ENCODE measurements at places on chromosomes 6 and 20.

DNA sequence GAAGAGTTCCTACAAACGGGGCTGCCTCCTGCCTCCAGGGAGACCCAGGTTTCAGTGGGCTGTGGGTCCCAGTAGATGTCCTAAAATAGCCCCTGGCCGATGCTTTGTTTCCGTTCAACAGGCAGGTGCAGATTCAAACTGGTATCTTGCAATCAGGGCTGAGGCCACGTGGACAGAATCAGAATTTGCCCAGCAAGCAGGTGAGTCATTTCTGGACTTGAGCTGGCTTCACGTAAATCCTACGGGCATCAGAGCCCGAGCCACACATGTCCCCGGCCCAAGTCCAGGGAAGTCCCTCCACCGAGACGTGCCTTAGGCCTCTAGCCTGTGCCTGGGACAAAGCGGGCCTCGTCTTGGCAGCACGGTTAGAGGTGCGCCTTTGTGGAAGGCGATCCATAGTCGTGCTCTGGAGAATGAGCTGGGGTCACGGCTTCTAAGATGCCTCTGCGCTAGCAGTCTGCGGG is 101.6 kb upstream of the FRMD1 start:
- no peak for DNase-seq

DNA sequence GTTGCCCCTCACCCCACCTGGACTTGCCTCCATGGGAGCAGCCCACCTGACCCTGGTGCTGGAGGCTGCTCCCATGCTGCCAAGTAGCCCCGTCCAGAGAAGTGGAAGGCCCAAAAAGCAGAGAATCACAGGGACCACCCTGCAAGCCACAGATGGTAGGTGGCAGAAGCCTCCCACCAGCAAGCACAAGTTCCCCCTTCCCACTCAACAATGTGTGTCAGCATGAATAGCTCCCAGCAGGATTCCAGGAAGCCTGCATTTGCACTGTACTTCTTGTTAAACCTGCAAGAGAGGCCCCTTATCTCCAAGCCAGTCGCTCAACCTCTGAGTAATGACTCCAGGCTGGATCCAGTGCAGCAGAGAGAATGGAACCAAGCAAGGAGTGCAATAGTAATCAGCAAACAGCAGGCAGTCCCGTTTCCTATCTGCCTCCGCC is 180.8 kb upstream of the CST7 start:
- DNase-seq = no peak

- no peak for DNase-seq
These were observed 18.6 kb downstream of the ZNFX1 start for GRCh38 chr20:49259284-49259683.

DNA sequence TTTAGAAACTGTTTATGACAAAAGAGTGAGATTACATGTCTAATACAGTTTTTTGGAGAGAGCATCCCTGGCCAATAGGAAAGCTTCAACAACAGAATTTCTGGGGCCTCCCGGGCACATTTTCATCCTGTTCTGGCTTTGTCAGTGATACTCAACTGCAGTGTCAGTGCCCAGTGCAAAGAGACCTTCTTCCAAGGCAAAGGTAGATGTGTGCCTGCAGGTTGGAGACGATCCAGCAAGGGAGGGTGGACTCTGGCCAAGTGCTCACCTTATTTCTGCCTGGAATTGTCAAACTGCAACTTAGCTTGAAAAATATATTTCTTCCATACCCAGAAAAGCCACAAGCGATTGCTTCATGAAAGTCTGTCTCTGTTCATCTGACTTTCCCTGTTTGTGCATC is 211.6 kb upstream of the SNX9 start:
- DNase-seq = no peak

- DNase-seq = no peak
These were observed 2.7 kb upstream of the PAX1 start for GRCh38 chr20:21702553-21703470.

DNA sequence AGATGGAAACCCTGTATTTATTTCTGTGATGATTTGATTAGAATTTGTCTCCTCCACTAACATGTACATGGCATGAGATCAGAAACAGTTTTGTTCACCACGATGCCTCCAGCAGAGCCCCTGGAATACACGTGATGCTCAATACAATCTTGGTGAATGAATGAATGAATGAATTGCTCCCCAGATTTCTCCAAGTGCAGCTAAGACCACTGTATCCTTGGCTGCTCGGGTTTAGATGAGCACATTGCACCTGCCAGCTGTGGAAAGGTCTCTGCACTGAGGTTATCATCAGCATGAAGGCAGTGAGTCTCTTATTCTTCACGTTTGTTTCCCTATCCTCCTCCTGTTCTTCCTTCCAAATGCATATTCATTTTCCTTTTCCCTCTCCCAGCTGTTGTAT is 17.9 kb downstream of the CASS4 start:
- no peak for DNase-seq

DNA sequence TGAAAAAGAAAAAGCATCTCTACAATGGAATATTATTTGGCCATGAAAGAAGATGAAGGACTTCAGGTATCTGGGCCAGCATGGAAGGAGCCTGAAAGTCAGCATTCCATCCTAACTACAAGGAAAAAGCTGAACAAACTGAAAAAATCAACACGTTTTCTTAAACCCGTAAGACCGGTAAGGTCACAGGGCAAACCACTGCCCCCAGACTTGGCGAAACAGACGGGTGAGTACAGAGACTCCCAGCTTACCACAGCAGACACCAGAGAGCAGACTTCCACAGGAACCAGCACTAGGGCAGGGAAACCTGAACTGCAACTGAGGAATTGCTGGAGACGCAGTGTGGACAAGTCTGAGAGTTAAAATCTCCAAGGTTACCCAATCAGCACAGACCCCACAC is 31.4 kb downstream of the BEND3 start:
- no peak for DNase-seq

- DNase-seq = no peak
These were observed 3.9 kb downstream of the EPM2A start for GRCh38 chr6:145731447-145731846.

- DNase-seq = no peak
These were observed 101.4 kb upstream of the NHSL1 start for GRCh38 chr6:138600726-138601125.

DNA sequence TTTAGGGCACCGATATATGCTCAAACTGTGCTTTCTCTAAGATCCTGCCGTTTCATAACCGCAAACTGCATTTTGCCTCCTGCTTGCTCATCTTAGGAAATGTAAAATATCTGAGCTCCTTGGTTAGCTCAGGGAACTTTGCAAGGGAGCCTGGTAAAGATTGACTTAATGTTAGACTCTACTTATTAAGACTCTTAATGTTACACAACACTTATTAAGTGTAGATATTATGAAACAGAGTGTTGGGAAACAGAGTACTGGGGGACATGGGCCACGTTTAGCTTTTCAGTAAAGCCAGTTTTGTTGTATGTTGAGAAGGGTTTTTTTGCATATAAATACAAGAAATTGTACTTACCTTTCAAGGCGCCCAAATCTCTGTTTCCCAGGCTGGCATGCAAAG is 1.9 kb downstream of the LTV1 start:
- no peak for DNase-seq

- no peak for DNase-seq
These were observed 323.1 kb upstream of the AGPAT4 start for GRCh38 chr6:161596807-161597520.

DNA sequence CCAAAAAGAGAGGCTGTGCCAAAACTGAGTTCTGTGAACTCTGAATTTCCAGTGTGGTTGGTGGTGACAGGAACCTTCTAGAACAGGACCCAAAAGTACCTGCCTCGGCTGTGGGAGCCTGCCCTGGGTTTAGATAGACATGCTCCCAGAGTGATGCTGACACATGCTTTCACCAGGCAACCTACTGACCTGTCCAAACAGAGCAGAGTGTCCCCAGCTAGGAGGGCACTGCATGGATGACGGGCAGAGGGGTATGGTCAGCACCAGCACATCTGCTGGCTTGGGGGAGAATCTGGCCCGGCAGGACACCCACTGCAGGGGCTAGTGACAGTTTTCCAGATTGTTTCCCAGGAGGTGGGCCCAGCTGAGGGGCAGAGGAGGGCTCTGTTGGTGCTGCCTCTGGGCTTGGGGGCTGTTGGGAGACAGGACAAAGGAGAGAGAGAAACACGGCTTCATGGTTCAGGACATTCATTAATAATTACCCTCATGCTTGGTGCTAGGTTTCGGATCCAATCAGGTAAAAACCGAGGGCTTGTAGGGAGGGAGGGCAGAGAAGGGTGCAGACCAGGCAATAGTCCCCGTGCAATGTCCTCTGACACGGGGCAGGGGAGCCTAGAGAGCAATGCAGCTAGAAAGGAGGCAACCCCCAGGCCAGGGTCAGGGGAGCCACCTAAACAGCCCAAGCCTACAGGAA is 15.0 kb downstream of the KCNK5 start:
- no peak for DNase-seq

DNA sequence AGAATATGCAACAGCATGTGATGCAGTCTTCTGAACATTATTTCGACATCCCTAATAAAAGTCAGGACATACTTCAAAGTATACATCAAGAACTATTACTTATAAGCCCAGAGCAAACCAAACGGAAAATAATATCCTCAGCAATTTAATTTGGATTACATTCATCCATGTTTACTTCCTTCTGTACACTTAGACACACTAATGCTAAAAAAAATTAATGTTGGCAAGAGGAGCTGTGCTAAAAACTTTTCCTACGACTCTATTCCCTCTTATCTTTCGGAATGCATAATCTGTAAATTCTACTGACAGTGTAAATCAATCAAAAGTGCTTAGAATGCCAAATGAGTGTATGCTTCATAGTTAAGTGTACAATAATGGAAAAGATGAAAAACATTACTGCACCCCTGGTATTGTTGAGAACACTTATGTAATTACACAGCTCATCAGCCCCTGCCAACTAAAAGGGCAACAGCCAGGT is 301.2 kb upstream of the HSF2 start:
- DNase-seq = no peak

DNA sequence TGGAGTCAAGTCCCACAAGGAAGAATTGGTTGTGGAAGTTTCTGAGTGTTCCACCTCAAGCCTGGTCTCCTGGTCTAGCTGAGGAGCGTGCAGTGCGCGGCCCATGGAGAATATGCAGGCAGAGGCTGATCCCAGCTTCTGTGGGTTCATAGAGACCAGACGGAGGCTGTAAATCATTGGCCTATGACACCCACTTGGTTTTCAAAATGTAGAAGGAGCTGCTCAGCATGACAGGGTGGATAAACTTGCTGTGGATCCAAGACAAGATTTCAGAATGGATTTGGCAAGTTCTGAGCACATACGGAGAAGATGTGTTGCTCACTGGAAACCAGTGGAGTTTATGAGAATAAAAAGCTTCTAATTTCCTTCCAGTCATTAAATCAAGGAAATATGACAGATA is 744 bp downstream of the KIF25 start:
- no peak for DNase-seq

DNA sequence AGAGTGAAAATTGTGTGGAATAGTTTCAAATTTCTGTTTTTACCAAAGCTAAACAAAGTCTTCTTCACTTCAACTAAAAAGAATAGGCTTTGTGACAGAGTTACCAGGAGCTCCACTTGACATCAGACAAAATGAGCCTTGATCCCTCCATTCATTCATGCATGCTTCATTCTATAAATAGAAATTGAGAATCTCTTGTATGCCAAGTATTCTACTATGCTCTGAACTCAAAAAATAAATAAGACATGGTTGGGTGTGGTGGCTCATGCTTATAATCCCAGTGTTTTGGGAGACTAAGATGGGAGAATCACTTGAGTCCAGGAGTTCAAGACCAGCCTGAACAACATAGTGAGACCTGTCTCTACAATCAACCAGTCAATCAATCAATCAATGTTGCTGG is 236.6 kb upstream of the FAM83B start:
- no peak for DNase-seq

- DNase-seq = no peak
These were observed 113.4 kb downstream of the DACT2 start for GRCh38 chr6:168206186-168206585.

GRCh38 chr6:142783499-142783898 is 161.5 kb downstream of the HIVEP2 start:
- DNase-seq = no peak

GRCh38 chr20:58213121-58213520 is 15.3 kb downstream of the ANKRD60 start:
- DNase-seq = no peak

- DNase-seq = no peak
These were observed 4.9 kb downstream of the PREP start for GRCh38 chr6:105397987-105398386.

DNA sequence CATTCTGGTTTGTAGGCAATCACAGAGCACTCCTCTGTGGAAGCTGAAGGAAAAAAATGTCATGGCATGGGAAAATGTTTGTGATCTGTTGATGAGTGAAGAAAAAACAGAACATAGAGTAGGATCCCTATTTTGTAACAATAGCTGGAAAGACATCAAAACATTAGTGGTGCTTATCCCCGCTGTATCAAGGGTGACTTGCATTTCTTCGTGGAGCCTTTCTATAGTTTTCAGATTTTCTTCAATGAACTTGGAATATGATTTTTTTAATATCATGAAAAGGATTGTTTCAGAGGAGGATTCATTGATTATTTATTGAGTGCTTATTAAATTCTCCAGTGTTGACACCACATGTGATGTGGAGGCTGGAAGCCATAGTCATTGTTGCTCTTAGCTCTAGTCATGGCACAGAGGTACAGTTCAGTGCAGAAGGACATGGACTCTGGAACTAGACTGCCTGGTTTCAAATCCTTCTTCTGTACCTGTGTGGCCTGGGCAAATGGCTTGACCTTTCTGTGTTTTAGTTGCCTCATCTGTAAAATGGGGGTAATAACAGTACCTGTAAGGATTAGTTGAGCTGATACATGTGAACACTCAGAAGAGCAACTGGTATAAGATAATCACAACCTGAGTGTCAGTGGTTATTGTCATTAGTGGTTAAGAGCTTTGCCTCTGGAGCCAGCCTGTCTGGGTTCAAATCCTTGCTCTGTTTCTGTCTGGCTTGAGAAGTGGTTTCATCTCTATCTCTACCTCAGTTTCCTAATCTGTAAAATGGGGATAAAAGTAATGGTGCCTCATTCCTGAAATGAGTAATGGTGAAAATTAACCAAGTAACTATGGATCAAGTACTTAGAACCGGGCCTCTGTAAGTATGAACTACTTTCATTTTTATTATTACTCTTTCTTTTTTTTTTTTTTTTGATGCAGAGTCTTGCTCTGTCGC is 14.7 kb upstream of the CDKN1A start:
- no peak for DNase-seq

GRCh38 chr6:149847939-149848267 is 16.3 kb downstream of the LRP11 start:
- DNase-seq = no peak

GRCh38 chr20:46119028-46119546 is 973 bp downstream of the CD40 start:
- DNase-seq = no peak

GRCh38 chr20:36344517-36345132 is 38.5 kb downstream of the DLGAP4 start:
- no peak for DNase-seq

- no peak for DNase-seq
These were observed 46.9 kb upstream of the CD93 start for GRCh38 chr20:23132930-23133559.

GRCh38 chr6:149118737-149119653 is 198.5 kb upstream of the TAB2 start:
- DNase-seq = peak; percentile 57

DNA sequence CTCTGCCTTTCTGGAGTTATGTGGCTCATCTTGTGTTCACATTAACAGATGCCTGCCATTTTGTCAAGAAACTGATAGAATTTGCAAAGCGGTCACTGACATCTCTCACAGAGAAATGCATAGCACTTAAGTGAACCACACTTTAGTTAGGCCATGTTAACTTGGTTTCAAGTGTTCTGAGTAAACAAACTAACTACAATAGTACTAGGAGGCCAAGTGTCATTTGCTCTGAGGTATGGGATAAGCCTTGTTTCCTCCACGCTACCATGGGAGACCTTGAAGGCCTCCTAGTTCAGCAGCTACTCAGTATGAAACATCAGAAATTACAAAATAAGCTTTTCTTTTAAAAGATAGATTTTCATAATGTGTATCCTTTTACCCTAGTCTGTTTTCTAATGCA is 143.5 kb upstream of the MARCKS start:
- no peak for DNase-seq

Data from KG1 (cell line).